Muscle of leg (tissue), 16 donors: ENCODE measurements at places on chromosomes 11 and 22.
A peak's percentile ranks its signal among the peaks of the same experiment; 100 is the strongest.

GRCh38 chr22:40329466-40329865 is 16.8 kb upstream of the ADSL start:
- H3K4me1 ChIP-seq = no peaks in the 10 kb centered on the region
- no peak overlapping the region for H3K27ac ChIP-seq
- no peak overlapping the region for H3K4me3 ChIP-seq
- DNase-seq = no peak
- H3K36me3 ChIP-seq = peaks cover 42% of the 10 kb centered on the region

DNA sequence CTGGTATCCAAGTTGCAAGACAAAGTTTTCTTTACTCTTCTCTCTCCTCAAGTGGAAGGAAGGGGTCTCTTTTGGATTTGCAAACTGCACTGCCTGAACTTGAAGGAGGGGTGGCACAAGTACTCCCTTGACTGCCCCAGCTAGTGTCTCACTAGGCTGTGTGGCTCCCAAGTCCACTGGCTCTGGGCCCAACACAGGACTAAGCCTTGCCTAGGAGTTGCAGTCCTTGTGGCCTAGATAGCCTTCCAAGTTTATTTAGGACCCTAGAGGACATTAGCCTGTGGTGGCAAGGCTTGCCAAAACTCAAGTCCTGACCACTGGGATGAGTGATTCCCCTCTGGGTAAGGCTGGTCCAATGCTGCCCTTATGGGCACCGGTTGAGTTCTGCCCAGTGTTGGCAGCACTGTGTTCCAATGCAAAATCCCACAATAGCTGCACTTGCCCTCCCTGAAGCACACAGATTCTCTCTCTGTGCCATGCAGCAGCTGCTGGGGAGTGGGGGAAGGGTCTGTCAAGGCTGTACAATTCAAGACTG is 10.2 kb upstream of the WEE1 start:
- H3K4me3 ChIP-seq = no peak overlapping the region
- H3K27me3 ChIP-seq = no peaks in the 10 kb centered on the region
- H3K4me1 ChIP-seq = peaks cover 13% of the 10 kb centered on the region
- peak; percentile 26 for DNase-seq
- H3K36me3 ChIP-seq = no peaks in the 10 kb centered on the region

- DNase-seq = peak; percentile 60
- peaks cover 76% of the 10 kb centered on the region for H3K4me1 ChIP-seq
Measured at GRCh38 chr11:69012092-69013008, 696 bp downstream of the MRGPRF start.

DNA sequence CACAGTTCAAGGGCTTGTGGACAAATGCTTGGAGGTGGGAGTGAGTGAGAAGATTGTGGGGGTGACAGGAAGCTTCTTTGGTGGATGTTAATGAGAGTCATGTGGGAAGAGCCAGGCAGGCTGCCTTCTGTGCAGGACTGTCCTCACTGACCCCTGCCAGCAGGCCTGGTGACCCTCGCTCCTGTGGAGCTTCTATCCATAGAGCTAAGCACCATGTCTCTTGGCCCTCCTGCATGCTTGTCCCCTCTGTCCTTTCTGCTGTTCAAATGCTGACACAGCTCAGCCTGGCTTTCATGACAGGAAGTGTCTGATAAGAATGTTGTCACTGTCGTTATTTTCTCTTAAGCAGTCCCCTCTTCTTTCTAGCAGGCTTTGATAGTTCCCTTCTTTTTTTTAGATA is 37.6 kb downstream of the NAT10 start:
- H3K4me1 ChIP-seq = no peaks in the 10 kb centered on the region
- H3K36me3 ChIP-seq = peaks cover 98% of the 10 kb centered on the region
- no peak overlapping the region for H3K27ac ChIP-seq
- DNase-seq = no peak
- H3K27me3 ChIP-seq = no peaks in the 10 kb centered on the region
- H3K4me3 ChIP-seq = no peak overlapping the region
